PC-9 (cell line): ENCODE measurements at places on chromosomes 16 and 17. TPM values are rescaled to one million over a fixed set of nuclear protein-coding genes. Genes with fewer than 3 reads are reported as not detected.

The BIRC5 gene
- 72.4 and 91.0 TPM in 2 replicates for total RNA-seq

The SCGB1C2 gene
- total RNA-seq = not detected in 2 replicates

The HAS3 gene
- 2.5 and 2.7 TPM in 2 replicates for total RNA-seq

The PRSS27 gene
- total RNA-seq = 14.8 and 21.2 TPM in 2 replicates

The MEOX1 gene
- total RNA-seq = 0.25 and 0.72 TPM in 2 replicates

The KRT36 gene
- not detected in 2 replicates for total RNA-seq

The DCTN5 gene
- 52.9 and 84.8 TPM in 2 replicates for total RNA-seq

The G6PC1 gene
- not detected in 2 replicates for total RNA-seq

The DPEP3 gene
- total RNA-seq = not detected in 2 replicates

The ERI2 gene
- 25.6 and 29.5 TPM in 2 replicates for total RNA-seq

The ALKBH5 gene
- total RNA-seq = 101 and 117 TPM in 2 replicates

The TNK1 gene
- 15.8 and 18.8 TPM in 2 replicates for total RNA-seq

The CCL16 gene
- not detected in 2 replicates for total RNA-seq

The NPB gene
- 0.83 and 1.1 TPM in 2 replicates for total RNA-seq

The ZNF624 gene
- 6.5 and 7.2 TPM in 2 replicates for total RNA-seq

The NPIPA8 gene
- total RNA-seq = 0.50 TPM in 1 of 2 replicates, not detected in the other

The MEIOB gene
- not detected in 2 replicates for total RNA-seq

The ABCA8 gene
- not detected in 2 replicates for total RNA-seq

The ZMYND15 gene
- total RNA-seq = 2.3 and 5.4 TPM in 2 replicates

The CCL15 gene
- total RNA-seq = not detected in 2 replicates

The TGFB1I1 gene
- 9.0 and 15.3 TPM in 2 replicates for total RNA-seq

The MMP2 gene
- total RNA-seq = 0.50 and 1.6 TPM in 2 replicates

The PLEKHM1 gene
- 42.5 and 49.6 TPM in 2 replicates for total RNA-seq

The MPP2 gene
- total RNA-seq = 5.6 and 8.6 TPM in 2 replicates

The HS3ST4 gene
- not detected in 2 replicates for total RNA-seq

The SPATA22 gene
- not detected in 2 replicates for total RNA-seq

The GLP2R gene
- 3.2 and 3.9 TPM in 2 replicates for total RNA-seq

The APRT gene
- total RNA-seq = 213 and 226 TPM in 2 replicates

The MRM1 gene
- 9.6 and 10.9 TPM in 2 replicates for total RNA-seq

The TNFRSF12A gene
- 226 and 242 TPM in 2 replicates for total RNA-seq

The MT1F gene
- 4.0 and 10.3 TPM in 2 replicates for total RNA-seq

The MINK1 gene
- 160 and 190 TPM in 2 replicates for total RNA-seq

The ACACA gene
- 125 and 185 TPM in 2 replicates for total RNA-seq

The BCL7C gene
- 59.3 and 66.9 TPM in 2 replicates for total RNA-seq

The OR4D1 gene
- not detected in 2 replicates for total RNA-seq

The PNMT gene
- total RNA-seq = 0.75 and 1.1 TPM in 2 replicates

The SCPEP1 gene
- total RNA-seq = 17.4 and 19.4 TPM in 2 replicates
